CD4-positive, CD25-positive, alpha-beta regulatory T cell (primary cell): ENCODE measurements at places on chromosomes 7 and 10.

- no peak for DNase-seq
Observed at GRCh38 chr10:7507887-7508726, 97.3 kb upstream of the SFMBT2 start.

GRCh38 chr7:138063400-138063799, 12.9 kb upstream of the AKR1D1 start:
- no peak for DNase-seq

DNA sequence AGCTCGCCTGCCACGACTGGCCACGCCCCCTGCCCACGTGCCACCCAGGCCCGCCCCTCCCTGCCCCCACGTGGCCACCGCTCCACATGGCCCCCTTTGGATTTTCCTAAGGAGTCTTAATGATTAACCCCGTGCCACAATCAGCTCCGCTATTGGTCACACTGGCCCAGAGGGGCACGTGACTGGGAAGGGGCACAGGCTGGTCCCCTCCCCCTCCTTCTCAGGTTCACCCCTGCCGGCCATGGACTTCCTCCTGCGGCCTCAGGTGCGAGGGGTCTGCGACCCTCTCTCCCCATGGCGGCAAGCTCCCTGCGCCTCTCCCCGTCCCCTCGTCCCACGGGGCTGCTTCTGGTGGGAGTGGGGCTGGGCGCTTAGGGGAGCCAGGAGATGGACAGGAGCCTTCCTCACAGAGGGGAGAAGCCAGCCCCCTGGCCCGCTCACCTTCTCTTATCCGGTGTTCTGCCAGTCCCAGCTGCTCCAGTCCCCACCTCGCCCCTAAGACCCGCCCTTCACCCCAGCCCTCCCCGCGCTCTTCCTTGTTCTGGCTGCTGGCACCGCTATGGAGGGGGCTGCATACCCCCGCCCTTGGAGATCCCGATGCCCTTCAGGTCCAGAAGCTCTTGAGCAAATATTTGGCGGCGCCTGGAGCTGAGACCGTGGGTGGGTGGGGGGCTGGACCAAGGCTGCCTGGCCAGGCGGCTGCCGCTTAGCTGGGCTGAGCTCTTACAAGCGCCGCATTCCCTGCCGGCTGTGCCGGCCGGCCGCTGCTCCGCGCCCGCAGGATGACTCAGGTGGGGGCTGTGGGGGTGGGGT, 3.2 kb downstream of the SLC4A2 start:
- DNase-seq, result no peak

DNA sequence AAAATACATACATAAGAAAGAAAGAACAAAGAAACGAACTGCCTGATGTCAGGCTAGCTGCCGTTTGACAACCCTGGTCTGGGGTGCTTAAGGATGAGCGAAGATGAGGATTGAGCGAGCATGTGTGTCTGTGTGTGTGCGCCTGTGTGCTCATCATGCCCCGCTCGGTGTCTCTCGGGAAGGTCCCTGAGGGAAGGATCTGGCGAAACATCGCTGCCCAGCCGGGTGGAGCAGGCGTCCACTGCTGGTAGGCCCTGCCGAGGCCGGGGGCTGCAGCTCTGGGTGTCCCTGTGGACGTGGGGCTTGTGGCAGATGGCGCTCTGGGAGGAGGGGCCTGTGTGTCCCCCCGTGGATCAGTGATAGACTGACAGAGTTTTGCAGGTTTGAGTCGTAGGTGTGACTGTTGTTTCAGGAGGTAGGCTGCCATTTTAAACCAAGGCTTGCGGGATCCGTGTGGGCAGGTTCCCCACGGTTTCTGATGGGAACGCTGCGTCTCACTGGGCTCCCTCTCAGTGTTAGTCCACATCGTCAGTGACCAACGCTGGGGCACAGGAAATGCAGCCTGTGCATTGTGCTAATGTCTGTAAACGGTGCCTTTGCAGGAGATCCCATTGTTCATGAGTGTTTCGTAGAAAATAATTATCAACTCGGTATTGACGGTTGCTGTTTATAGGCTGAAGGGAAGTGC, 5.9 kb upstream of the SUN1 start:
- DNase-seq, result no peak

DNA sequence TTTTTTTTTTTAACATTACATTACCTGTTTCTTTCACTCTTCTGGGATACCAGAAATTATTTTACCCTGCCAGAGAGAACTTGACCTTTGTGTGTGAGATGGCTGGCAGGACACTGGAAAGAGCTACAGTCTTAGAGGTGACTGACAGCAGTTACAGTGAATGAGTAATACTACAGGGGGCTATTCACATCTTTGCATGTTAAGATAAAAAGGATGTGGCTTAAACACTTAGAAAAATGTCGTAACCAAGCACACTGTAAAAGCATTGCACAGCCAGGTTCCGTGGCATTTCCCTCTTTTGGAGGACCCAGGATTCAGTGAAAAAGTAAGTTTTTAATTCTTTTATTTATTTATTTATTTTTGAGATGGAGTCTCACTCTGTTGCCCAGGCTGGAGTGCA, 18.8 kb upstream of the TBC1D12 start:
- DNase-seq, result no peak

GRCh38 chr7:4775848-4776623, 613 bp downstream of the AP5Z1 start:
- peak; percentile 82 for DNase-seq

DNA sequence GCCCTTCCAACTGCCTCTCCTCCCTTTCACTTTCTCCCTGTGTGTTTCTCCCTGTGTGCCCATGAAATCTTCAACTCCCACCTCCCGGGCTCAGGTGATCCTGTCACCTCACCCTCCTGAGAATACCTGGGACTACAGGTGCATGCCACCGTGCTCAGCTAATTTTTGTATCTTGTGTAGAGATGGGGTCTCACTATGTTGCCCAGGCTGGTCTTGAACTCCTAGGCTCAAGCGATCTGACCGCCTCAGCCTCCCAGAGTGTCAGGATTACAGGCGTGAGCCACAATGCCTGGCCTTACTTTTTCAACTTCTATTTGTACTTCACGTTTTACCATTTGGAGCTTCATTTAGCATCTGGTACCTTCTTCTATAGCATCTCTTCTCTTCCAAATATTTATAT, 24.9 kb downstream of the ST8SIA6 start:
- no peak for DNase-seq

DNA sequence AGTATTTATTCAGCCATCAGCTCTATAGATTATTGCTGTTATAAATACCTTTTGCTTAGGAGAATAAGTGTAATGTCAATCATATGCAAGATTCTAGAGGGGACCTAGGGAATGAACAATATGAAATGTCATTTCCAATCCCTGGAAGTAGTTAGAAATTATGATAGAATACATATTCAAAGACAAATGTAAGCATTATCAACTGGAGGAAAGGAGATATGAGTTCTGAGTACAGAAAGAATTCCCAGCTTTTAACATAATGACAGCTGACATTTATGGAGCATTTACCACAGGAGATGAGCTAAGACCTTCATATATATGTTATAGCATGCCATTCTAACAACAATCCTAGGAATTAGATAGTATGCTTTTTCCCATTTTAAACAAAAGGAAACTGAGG, 86.2 kb downstream of the FAM13C start:
- DNase-seq, result no peak

DNA sequence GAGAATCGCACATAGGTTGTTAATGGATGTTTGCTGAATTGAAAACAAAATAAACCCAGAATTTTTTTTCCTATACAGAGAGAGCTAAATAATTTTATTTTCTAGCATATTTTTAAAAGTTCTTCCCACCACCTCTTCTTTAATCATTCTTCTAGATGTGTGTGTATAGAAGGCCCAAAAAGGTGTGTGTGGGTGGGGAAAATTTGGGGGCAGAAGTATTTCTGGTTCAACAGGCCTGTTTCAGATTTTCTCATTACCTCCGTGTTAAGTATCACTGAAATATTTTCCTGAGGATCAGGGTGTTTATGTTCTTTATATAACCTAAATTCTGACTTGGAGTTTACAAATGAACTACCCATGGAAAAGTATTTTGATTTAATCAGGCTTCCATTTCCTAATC, 144.2 kb upstream of the ZNF804B start:
- no peak for DNase-seq

DNA sequence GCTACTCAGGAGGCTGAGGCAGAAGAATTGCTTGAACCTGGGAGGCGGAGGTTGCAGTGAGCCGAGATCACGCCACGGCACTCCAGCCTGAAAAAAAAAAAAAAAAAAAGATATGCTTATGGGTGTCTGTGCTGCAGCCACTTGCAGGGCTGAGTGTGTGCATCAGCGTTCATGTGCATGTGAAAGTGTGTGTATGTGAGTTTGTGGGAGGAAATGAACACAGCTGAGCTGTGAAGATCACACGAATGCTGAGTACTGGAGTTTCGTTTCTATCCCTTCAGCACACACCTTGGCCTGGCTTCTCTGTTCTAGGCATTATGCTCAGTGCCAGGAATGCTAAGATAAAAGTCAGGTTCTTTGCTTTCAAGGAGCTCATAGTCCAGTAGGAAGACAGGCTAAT, 12.0 kb upstream of the SVOPL start:
- DNase-seq, result no peak

- no peak for DNase-seq
Observed at GRCh38 chr10:111123883-111124282, 47.1 kb downstream of the ADRA2A start.

GRCh38 chr7:138164804-138165203, 88.5 kb downstream of the AKR1D1 start:
- no peak for DNase-seq

- DNase-seq, result peak; percentile 90
Observed at GRCh38 chr7:37352974-37353948, 95.4 kb downstream of the ELMO1 start.

DNA sequence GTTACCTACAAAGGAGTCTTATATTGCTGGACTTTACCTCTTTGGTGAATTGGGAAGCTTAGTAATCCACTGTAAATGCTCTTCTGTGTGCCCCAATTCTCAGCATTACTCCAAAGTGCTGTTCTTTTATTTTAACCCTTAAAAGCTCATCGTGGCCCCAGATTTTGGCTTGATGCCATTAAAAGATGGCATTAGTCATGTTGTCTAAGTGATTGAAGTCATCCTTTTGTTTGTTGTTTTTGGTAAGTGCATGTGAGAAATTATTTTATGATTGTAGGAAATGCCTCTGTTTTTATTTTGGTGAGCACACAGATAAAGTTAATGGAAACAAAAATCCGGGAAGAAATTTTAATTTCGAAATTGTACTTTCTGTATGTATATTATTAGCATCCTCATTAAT, 82.5 kb upstream of the GATA3 start:
- DNase-seq, result no peak

GRCh38 chr7:15462721-15463389, 99.0 kb downstream of the AGMO start:
- DNase-seq, result no peak

DNA sequence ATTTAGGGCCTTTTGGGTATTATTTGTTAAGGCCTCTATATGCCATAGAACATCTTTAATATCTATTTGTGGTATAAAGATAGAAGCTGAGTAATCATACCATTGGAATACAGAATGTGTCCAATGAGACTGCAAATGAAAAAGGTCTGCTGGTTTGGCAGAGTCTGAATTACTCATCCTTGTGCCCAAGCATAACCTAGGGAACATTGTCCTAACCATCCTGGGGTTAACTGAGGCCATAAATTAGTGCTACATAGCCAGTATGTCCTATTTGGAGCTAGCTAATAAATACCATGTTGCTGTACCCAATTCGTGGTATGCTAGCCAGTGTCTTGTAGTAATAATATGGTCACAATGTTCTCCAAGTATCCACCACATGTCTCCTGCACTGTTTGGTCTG, 117.1 kb downstream of the ANKRD26 start:
- no peak for DNase-seq

GRCh38 chr7:136688601-136689000, 179.9 kb upstream of the CHRM2 start:
- no peak for DNase-seq

GRCh38 chr7:153835103-153835502, 217.1 kb upstream of the DPP6 start:
- no peak for DNase-seq

DNA sequence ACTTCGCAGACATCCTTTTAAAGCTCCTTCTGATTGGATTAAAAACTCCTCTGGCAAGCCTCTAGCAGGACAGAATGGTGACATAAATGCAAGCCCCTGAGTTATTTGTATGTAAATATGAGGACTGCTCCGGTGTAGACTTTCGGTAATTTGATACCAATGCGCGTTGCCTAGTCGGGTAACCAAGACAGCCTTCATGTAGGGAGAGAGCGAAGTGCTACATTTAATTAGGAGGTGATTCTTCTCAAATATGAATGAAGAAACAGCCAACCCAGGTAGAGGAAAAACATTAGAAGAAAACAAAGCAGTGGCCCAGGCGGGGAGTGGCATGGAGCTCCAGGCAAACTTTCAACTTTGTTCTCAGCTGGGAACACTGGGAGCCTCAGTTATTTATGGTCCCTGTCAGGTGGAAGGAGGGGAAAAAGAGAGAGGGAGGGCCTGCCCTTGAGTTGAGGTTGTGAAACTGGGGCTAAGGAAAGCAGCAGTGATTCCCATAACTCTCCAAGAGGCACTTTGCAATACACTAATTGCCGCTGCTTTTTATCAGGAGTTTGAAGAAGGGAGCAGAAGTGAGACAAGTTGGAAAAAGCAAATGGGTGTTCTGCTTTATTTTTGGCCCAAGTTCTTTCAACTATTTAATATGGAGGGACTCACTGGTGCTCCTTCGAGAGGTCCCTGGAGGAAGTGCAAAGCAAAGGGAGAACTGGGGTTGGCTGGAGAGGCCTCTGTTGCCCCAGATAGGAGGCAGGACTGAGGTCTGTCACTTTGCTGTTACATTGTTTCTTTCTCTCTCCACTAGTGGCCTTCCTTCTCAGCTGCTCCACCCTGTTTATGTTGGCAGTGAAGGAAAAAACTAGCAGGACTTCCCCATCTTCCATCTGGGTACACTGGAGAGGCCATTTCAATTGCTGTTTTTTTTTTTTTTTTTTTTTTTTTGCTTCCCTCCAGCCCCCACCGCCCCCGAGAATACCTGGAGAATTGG, 234.6 kb upstream of the CCDC6 start:
- DNase-seq, result no peak

- DNase-seq, result no peak
Observed at GRCh38 chr7:137718355-137718754, 128.4 kb downstream of the DGKI start.

DNA sequence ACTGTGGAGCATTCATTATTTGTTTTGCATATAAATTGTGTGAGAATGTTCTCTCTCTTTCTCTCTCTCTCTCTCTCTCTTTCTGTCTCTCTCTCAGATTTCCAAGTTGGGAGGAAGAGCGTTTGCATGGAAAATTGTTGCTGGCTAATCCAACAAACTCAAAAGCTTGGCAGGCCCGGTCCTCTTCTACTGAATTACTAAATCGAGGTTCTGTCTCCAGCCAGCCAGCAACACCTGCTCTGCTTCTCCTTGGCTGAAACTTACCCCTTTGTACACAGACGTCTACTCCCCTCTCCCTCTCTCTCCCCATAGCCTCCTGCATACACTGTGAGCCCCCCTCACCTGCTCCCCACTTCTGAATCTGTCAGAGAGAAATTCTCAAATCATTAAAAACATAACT, 996.4 kb upstream of the AUTS2 start:
- no peak for DNase-seq

GRCh38 chr10:121690970-121691369, 92.7 kb upstream of the FGFR2 start:
- DNase-seq, result no peak

- peak; percentile 39 for DNase-seq
Observed at GRCh38 chr10:127694580-127695193, 42.3 kb upstream of the FOXI2 start.

GRCh38 chr7:105602325-105603305, 21.3 kb upstream of the EFCAB10 start:
- no peak for DNase-seq

- DNase-seq, result no peak
Observed at GRCh38 chr10:788796-789748, 99.6 kb upstream of the DIP2C start.
